ENCODE measurements at places on chromosomes 7 and 10.

DNA sequence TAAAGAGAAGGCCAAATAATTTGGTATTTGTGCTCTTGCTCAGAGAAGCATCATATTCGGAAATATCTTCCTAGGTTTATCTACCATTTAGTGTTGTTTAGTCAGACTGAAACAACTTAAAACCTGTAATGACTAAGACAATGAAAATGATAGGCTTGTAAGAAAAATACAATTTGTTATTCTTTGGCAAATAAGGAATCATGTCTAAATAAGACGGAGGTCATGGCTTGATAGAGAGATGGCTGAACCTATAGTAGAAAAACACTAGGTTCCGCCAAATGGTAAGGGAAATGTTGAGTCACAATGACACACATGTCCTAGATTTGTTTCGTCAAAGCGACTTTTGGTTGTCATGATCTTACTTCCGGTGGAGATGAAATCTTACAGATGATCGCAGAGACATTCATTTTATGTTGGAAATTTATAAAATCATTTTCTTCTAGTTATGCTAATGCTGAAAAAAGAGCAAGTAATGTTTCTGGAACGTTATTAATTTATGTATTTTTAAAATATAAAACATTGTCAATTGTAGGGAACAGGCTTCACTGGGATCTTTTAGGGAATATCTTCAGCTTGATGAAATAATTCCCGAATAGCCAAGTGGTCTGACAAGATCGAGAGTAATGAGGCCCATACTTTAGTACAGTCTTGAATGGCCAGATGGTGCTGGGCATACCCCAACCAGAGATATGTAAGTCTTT lies 1.0 kb downstream of the SRGN start:
- no peak for DNase-seq

- no peak for DNase-seq
These were observed 60.9 kb downstream of the MYOF start for GRCh38 chr10:93420944-93421825.

DNA sequence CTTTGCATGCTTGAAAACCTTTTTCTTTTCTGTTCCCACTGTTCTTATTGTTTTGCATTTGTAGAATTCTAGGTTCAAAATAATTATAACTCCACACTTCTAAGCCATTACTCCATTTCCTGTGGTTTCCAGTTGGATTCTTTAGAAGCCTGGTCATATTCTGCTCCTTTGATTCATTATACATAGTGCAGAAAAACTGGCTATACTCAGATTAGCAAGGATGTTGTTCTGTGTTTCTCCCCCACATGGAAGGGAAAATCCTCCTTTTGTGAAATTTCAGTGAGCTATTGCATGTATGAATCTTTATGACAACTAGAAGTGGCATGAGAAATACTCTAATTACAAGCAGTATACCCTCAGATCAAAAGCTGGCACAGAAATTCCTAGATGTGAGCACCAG lies 79.5 kb downstream of the SLC13A1 start:
- no peak for DNase-seq

- DNase-seq: no peak
These were observed 42.2 kb upstream of the TCF7L2 start for GRCh38 chr10:112907893-112908292.

DNA sequence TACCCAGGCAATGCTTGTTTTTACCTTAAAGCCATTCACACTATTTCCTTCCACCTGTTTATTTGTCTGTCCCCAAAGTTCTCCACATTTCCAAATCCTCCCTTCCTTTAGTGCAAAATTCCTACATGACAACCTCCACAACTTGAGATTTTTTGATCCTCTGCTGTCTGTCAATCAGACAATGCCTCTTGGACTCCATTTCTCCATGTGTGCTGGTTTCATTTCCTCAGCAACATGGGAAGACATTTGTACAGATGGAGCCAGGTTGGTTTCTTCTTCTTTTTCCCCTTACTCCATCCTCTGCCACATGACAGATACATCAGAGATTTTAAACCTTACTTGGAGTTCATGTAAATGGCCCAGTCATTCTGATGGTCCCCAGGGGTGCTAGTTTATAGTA lies 19.1 kb upstream of the GIMAP2 start:
- no peak for DNase-seq

- no peak for DNase-seq
These were observed 23.0 kb downstream of the AKR1B15 start for GRCh38 chr7:134571746-134572461.

DNA sequence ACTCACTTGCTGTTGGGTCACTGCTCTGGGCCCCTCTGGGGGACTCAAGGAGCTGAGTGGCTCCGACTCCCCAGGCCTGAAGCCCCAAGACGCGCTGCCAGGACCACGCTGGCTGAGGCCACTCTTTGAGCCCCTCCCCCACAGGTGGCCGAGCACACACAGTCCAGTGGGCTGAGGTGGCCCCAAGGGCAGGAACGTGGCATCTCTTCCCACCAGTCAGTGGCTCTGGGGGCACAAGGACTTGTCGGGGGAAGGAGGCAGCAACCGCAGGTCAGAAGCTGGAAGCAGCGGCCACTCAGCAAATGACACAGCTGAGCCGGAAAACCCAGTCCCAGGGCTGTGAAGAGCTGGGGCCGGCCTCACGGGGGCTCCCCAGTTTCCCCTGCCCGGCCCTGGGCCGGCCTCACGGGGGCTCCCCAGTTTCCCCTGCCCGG lies 24.1 kb downstream of the GRIFIN start:
- DNase-seq: no peak

DNA sequence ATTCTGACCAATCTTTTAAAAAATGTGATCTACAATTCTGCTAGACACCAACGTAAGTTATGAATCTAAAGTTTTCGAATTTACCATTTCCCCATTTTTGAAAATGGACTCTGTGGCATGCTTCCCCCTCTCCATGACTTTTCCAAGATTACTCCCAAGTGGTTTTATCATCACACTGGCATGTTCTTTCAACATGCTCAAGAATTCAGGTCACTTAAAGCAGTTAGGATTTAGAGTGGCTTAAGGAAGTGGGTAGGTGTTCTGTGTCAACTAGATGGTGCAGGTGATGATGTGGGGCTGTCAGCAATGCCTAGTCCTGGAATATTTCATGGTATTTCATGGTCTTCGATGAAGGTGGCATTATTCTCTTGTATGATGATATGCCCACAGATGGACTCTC lies 164.0 kb upstream of the ASAH2 start:
- DNase-seq: no peak

GRCh38 chr7:11221984-11222383 lies 248.3 kb downstream of the PHF14 start:
- no peak for DNase-seq

DNA sequence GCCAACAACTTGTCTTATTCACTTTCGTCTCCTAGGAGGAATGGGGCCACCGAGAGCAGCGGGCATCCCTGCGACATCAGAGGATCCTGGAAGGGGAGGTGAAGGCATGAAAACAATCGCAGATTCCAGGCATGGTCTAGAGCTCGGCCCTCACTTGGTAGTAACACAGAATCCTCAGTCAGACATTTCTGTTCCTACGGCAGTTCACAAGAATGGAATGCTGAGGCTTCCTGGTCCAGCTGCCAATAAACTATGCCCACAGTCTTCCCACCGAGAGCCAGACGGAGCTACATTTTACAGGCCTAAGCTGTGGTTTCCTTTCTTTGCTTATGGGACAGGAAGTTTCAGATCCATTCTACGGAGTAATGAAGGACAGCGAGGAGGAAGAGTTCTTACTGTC lies 75.8 kb downstream of the OR13A1 start:
- DNase-seq: no peak

DNA sequence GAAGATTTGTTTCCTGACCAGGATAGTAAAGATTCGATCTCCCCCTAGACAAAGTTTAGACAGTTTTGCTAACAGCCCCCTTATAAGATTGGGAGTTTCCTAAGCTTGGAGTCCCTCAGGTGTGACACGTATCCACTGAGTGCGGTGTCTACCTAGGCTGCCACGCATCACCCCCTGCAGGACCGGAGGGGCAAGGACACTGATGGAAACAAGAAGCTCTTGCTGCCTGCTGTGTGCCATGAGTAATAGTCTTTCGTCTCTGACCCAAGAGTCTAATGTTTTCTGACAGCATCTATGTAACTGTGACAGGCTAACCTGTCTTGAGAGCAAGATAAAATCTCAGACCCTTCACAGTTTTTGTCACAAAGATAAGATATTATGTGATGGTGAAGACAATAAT lies 173.5 kb downstream of the SEMA3E start:
- DNase-seq: no peak

- DNase-seq: no peak
These were observed 185.9 kb downstream of the DPY19L1 start for GRCh38 chr7:34851431-34851830.

GRCh38 chr10:13347043-13347499 lies 1.0 kb downstream of the SEPHS1 start:
- DNase-seq: no peak

DNA sequence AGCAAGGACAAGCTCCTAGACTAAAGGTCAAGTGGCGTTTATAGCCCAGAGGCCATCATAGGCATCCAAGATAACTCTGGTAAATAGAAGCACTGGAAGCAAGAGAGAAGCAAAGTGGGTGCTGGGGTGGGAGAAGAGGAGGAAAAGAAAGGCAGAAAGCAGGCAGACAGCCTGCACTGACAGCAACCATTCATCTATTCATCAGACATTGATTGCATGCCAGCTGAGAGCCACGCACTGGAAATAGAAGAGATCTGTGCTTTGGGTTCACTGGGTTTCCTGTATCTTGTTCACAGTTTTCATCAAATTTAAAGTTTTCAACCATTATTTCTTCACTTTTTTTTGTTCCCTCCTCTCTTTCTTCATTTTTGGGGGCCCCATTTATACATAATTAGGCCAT lies 4.7 kb upstream of the SLIT1 start:
- DNase-seq: no peak

DNA sequence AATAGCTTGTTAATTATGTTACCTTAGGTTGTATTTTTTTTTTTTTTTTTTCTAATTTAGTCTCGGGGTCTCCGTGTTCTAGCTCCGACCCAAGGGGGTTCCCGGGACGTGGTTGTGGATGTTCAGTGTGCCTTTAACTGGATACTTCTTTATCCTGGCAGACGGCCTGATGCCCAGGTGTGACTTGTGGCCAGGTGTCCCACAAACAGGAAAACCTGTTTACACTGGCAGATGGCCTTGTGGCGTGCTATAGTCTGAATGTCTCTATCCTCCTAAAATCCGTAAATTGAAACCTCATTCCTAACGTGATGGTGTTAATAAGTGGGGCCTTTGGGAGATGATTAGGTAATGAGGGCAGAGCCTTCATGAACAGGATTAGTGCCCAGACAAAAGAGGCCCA lies 546.4 kb upstream of the C7orf33 start:
- DNase-seq: no peak

- no peak for DNase-seq
These were observed 78.0 kb downstream of the PRKAG2 start for GRCh38 chr7:151798851-151799448.

- DNase-seq: no peak
These were observed 1362.8 kb downstream of the XPNPEP1 start for GRCh38 chr10:108560488-108560887.

DNA sequence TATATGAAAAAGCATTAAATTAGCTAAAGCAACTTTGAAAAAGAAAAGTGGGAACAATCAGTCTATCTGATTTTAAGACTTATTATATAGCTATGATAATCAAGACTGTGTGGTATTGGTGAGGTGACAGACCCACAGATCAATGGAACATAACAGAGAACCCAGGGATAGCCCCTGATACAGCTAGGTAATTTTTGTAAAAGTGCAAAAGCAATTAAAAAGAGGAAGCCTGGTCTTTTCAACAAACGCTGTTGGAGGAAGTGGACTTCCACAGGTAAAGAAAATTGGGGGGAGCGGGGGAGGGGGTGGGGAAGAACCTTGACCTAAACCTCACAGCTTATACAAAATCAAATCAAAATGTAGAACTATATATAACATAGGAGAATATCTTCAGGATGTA lies 45.4 kb downstream of the GNA12 start:
- DNase-seq: no peak

- no peak for DNase-seq
These were observed 33.4 kb downstream of the SCD start for GRCh38 chr10:100380400-100380799.

- no peak for DNase-seq
These were observed 52.9 kb upstream of the CACNB2 start for GRCh38 chr10:18087355-18087754.

DNA sequence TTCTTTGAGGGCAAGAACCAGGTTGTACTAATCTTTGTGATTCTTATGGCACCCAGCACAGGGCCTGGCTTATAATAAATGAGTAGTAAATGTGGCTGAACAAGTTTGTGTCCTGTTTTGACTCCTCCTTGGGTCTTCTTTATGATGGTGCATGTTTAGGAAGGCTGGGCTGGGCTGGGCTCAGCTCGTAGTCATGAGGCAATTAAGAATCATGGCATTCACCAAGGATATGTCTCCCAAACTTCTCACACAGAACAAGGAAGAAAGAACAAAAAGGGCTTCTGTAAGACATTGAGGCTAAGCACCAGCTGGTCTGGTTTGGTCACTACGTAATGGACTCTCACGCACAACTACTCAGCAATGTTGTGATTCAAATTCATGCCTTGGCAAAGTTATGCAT lies 30.5 kb upstream of the YAE1 start:
- DNase-seq: no peak

- DNase-seq: peak; percentile 19
These were observed 17.6 kb downstream of the ZDHHC16 start for GRCh38 chr10:97463363-97464132.

- DNase-seq: no peak
These were observed 187.2 kb downstream of the VTI1A start for GRCh38 chr10:112634096-112634830.

DNA sequence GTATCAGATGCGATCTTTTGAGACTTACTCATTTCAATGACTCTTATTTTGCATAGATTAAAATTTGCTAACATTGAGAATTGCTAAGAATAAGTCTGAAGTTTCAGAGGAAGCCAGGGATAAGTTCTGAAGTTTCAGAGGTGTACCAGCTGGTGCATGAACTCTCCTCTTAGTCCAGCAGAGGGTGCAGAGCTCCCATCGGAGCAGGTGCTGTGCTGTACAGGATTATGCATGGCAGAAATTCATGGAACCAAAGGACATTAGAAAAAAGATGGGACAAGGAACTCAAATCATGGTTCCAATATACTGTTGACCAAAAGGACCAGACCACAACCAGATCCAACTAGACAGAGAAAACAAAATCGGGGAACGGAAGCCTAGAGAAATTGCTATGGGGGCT lies 41.9 kb downstream of the MGAM2 start:
- no peak for DNase-seq

Measured in stimulated activated CD4-positive, alpha-beta T cell treated with anti-CD3 and anti-CD28 coated beads, Interleukin-15, amount 100 ng/mL, for 1 hour (primary cell).